SK-MEL-5 (cell line): ENCODE measurements at places on chromosomes 3 and 15.

GRCh38 chr3:64216274-64217147 is 8.8 kb downstream of the PRICKLE2 start:
- no peak for DNase-seq

DNA sequence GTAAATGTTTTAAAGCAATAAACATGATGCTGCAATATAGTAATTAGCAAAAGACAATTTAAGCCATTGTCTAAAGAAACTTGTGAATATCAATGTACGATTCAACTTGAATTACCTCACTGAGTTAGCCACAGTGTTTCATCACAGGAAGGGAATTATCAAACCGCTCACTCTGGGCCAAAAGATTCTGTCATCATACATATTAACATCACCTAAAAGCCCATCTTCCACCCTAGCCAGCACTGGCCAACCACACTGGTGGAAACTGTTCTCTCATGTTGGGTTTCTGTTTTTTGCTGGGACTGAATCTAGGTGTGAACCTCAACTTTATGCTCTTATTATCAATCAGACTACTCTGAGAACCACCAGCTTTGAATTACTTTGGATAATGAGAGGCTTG is 497.7 kb upstream of the THBS1 start:
- no peak for DNase-seq

DNA sequence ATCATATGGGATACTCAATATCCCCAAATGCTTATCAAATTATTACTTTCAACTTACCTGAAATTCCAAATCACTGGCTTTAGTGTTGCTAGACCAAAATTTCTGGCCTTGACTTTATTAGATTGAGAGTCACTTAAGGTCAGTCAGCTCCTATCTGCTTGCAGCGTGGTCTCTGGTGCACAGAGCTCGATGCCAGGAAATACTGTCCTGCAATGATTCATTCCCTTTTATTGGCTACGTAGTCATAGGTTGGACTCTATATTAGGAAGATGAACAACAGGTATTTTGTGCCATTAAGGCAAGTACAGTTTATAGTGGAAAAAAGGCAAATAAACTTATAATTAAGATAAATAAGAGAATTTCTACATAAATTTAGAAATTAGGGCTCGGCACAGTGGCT is 378.6 kb upstream of the MCTP2 start:
- no peak for DNase-seq

DNA sequence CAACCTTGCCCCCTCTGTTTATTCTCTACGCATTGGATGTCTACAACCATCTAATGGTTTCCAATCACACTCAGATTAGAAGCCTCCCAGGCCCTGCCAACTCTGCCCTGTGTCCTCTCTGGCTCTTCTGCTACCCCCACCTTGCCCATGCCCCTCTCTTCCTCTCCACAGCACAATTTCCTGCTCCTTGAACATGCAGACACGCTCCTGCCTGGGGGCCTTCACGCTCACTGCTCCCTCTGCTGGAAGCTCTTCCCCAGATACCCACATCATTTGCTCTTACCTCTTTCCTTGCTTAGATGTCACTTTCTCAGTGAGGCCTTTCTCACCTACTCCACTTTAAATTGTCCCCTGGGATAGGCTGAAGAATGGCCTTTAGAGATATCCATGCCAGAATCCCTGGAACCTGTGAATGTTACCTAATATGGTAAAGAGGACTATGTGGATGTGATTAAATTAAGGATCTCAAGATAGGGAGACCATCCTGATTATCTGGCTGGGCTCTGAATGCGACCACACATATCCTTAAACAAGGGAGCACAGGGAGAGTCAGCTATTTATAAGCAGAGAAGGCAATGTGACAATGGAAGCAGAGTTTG is 9.9 kb downstream of the KY start:
- DNase-seq = peak; percentile 64

- DNase-seq = peak; percentile 94
These were observed 24.0 kb upstream of the SLC24A5 start for GRCh38 chr15:48096813-48097212.

DNA sequence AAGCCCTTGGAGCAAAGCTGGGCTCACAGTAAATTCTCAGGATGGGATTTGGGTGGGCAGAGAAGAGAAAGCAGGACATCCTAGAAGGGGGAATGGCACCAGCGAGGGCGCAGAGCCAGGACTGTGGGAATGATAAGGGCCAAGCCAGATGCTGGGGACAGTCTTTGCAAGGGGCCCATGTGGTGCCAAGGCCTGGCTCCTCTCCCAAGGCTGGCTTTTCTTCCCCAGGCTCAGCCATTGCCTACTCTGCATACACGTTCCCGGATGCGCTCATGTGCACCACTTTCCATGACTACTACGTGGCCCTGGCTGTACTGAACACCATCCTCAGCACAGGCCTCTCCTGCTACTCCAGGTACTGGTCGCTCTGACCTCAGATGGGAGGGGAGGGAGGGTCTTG is 24.7 kb upstream of the KIF23 start:
- no peak for DNase-seq

- no peak for DNase-seq
These were observed 21.4 kb upstream of the PIAS1 start for GRCh38 chr15:68032672-68033071.

GRCh38 chr3:155853214-155854140 is 750 bp downstream of the SLC33A1 start:
- DNase-seq = no peak

DNA sequence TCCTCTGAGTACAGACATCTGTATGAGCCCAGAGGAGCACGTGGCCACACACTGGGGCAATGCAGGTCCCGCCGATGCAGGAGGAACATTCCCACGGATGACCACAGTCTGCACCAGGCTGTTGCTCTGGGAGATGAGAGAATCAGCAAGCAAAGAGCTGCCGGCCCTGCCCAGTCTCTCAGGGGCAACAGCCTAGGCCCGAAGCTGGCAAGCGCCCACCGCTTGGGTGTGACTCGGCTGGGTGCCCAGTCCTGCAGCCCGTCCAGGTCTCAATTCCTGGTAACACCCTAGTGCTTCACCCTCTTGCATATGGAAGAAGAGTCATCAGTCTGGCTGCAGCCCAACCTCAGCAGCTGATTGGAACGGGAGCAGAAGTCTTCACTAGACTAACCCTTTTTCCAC is 153.7 kb upstream of the HES1 start:
- no peak for DNase-seq
